ENCODE measurements at places on chromosomes 12 and 14.

DNA sequence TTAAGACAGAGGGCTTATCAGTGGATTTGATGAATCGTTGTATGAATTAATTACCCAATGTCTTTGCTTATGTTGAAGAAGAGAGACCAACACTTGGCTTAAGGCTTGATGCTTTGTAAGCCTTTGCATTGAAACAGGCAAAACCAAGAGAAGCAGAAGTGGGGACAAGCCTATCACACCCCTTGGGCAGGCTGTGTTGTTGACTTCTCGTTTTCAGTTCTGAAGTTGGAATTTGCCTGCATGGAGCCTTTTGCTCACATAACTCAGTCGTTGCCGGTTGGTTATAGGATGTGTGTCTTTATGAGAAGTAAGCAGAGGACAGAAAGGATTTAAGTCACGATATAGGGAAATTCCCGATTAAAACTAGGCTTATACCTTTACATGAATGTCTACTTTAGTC lies 94.7 kb downstream of the CCDC92 start:
- no peak for DNase-seq

DNA sequence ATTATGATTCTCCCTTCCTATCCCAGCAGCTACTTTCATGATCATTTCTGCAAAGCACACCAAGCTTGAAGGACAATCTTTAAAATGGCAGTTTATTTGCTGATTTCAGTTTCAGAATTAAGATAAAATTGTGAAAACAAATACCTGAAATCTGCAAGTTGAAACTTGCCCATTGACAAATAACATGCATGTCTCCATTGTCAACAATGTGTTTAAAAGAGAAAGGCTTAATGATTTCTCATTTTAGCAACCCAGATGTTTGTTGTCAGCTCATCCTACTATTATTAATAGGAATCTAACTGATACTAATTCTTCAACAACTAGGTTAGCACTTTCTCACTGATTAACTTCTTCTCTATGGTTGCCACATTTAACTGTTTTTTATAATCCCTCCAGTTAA lies 474.6 kb downstream of the PRKD1 start:
- no peak for DNase-seq

- DNase-seq = no peak
These were observed 1.9 kb upstream of the RAB35 start for GRCh38 chr12:120118321-120119061.

DNA sequence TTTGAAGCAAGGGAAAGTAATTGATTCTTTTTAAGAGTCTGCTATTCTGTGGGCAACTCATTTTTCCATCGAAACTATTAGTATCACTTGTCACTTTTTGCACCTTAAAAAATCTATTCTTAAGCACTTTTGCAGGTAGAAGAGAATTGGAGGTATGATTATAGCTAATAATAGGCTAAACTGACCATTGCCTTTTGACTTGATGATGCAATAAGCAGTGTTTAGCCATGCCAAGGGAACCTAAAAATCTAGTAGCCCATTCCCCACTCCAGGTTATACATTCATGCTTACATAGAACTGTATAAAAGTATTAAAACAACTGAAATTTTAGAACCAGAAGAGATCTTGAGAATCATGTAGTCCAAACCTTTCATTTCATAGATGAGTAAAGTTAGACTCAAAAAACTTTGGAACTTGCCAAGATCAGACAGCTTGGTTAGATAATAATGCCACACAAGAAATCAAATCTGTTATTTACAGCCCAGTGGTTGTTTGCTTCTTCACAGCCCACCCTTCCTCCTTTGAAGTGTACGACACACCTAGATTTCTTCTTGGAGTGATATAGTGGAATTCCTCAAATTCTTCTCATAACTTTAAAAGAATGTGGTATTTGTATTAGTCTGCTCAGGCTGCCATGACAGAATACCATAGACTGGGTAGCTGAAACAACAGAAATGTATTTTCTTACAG lies 21.7 kb upstream of the GARIN2 start:
- no peak for DNase-seq

- no peak for DNase-seq
These were observed 8.5 kb downstream of the STXBP6 start for GRCh38 chr14:25041484-25041883.

DNA sequence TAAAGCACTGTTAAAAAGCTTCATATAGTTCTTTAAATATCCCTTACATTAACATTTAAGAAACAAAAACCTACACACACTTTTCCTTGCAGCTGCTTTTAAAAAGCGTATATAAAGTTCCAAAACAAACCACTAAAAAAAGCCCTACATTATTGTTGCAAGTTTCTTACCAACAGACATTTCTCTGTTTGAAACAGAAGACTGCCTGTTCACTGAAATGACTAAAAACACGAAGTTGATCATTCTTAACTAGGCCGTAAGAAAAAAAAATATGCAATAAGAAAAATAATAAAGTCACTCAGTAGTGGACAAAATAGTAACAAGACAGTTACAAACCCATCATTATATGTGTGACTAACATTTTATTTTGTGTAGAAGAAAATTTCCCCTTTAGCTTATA lies 37.3 kb downstream of the KIF21A start:
- no peak for DNase-seq

DNA sequence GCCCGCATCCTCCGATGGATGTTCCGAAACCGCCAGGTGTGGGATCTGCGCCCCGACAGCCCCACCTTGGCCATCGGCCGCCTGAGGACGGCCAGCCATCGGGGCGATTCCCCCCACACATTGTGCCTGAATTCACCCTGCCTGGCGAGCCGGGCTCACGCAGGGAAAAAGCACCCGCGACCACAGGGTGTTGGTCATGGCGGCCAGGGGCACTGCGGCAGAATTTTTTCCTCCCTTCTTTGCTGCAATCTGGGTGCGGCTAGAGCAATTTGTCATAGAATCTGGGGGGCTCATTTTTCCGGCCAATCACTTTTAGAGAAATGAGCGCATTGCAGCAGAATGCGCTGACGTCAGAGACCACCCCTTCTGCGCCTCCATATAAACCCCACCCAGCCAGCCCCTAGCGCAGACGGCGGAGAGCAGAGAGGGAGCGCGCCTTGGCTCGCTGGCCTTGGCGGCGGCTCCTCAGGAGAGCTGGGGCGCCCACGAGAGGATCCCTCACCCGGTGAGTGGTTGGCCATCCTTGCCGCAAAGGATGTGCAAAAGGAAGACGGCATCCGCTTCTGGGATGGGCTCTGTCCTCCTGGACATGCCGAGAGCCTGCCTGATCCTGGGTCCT lies at the start of gene MEG3:
TSS of gene MEG3 (plus strand) at position 406 of the 619 bp plus-strand sequence.
- DNase-seq = no peak

GRCh38 chr14:26286081-26286912 lies 311.5 kb downstream of the NOVA1 start:
- DNase-seq = no peak

Data from GM13976 (cell line).